ENCODE measurements at places on chromosomes 1 and 21.
A peak's percentile ranks its signal among the peaks of the same experiment; 100 is the strongest.

- DNase-seq = peak; percentile 54
- peak overlapping the region; percentile 99 for H3K27ac ChIP-seq
- H3K36me3 ChIP-seq = peaks cover 7% of the 10 kb centered on the region
- no peak overlapping the region for H3K4me3 ChIP-seq
Measured at GRCh38 chr1:226674892-226675714, 64.0 kb downstream of the ITPKB start.

GRCh38 chr1:22534951-22535350 is 28.3 kb upstream of the EPHA8 start:
- no peaks in the 10 kb centered on the region for H3K27me3 ChIP-seq
- no peak for DNase-seq
- peaks cover 18% of the 10 kb centered on the region for H3K36me3 ChIP-seq
- peaks cover 17% of the 10 kb centered on the region for H3K4me1 ChIP-seq
- H3K4me3 ChIP-seq = no peak overlapping the region

DNA sequence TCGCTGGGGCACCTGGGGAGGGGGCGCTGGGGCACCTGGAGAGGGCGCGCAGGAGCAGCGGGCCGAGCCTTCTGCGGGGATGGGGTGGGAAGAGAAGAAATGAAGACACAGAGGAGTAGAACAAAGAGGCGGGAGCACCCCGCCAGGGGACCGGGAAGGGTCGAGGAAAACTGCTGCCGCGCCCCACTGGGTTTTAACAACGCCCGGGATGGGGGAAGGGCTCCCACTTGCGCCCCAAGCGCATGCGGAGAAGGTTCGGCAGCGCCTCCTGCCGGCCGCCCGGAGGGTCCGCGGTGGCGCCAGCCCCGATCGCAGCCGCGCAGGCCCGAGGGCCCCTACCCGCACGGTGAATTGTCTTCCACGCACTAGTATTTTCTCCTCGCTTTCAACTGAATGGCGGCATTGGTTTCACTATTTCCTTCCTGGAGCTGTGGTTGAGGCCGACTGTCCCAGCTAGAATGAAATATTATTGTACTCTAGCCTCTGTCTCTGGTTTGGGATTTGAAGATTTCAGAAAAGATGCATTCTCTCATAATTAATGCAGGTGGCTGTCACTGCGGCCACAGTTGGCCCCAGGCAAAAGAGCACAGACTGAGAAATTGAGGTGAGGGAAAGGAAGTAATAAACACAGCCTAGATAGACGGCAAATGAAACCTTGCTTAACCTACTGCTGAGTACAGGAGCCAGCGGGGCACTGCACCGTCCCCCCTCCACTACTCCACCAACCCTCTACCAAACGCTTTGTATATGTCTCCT is 57.3 kb downstream of the MAB21L3 start:
- H3K4me1 ChIP-seq = peaks cover 20% of the 10 kb centered on the region
- peak overlapping the region; percentile 82 for H3K27ac ChIP-seq
- no peaks in the 10 kb centered on the region for H3K27me3 ChIP-seq
- peak; percentile 95 for DNase-seq

DNA sequence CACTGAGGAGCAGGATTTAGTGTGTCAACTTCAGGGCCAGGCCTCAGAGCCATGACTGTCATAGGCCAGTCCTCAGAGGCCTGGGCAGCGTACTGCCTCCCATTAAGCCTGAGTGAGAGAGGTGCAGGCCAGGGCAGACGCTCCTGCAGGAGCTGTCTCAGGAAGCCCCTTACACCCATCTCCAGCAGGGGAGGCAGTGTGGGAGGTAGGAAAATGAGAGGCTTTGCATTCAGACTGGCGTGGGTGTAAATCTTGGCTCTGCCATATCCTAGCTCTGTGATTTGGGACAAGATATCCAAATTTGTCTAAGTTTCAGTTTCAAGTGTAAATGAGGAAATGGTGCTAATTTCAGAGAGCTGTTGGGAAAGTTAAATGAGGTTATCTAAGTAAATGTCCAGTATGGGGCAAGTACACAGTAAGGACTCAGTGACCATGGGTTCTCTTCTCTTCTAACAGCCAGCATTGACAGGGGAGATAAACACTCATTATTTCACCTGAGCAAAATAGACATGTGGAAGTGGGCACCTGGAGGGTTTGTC is 184.1 kb downstream of the ZSCAN20 start:
- no peaks in the 10 kb centered on the region for H3K36me3 ChIP-seq
- no peak overlapping the region for H3K27ac ChIP-seq
- no peaks in the 10 kb centered on the region for H3K4me1 ChIP-seq
- H3K4me3 ChIP-seq = no peak overlapping the region
- no peaks in the 10 kb centered on the region for H3K27me3 ChIP-seq
- no peak for DNase-seq

DNA sequence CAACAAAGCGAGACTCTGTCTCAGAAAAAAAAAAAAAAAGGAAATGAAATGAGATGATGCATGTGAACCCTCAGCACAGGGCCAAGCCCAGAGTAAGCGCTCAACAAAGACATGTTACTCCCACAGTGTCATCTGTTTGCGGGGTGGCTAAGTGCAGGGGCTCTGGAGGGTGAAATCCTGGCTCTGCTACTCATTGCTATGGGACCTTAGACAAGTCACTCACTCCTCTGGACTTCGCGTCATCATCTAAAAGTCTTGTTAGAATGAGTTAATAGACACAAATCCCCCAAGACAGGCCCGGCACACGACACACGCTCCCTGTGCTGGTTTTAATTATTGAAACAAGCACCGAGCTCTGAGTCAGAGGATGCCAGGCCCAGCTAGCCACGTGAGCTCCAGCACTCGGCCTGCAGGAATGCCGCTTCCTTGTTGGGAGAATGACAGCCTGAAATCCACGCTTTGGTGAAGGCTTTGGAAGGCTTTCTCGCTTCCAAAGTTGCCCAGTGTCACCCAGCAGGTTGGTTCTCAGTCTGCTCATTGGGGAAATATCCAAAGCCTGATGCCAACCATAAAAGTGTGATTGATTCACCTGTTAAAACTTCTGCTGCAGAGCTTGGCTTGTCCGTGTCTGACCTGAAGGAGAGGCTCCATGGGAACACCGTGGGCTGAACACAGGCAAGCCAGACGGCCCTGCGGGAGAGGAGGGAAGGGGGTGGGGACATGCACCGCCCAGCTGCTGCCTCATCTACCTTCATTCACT is 36.7 kb upstream of the TARDBP start:
- no peak overlapping the region for H3K4me3 ChIP-seq
- no peaks in the 10 kb centered on the region for H3K27me3 ChIP-seq
- peak; percentile 64 for DNase-seq
- peak overlapping the region; percentile 48 for H3K27ac ChIP-seq

DNA sequence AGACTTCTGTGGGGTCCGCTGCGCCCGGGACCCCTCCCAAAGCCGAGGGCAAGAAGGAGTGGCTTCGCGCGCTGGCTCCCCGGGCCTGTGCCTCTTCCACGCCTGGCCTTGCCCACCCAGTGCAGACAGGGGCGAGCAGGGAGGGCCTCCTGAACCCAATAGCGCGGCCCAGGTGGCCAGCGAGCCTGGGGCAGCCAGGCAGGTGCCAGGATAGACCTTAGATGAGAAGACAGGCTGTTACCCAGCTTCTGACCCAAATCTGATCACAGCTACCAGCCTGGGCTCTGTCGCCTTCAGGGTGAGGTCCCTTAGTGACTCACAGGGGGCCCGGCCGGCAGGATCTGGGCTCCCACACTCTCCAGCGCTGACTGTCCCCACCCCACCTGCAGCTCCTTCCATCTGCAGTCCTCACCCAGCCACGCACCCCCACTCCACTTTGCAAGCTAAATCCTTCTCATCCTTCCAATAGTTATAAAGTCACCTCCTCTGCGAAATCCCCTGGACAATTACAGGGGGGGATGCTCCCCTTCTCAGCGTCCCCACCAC is 9.6 kb downstream of the CLEC20A start:
- peak; percentile 37 for DNase-seq
- H3K36me3 ChIP-seq = no peaks in the 10 kb centered on the region
- no peak overlapping the region for H3K27ac ChIP-seq
- H3K27me3 ChIP-seq = peaks cover 18% of the 10 kb centered on the region

DNA sequence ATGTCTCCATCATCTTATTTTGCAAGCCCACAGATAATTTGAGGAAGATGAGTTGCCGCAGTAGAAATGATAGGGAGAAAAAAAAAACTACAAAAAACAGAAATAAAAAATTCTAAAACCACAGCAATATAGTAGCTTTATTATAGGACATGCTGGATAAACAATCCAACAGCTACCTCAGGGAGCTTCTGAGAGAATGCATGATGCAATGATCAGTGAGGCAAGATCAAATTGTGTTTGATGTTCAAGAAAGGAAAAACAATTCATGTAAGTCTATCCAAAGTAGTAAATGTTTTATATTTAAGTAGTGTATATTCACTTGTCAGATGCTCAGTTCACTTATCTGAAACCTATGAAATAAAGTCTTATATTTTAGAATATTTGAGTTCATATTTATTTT is 6.7 kb downstream of the CR1L start:
- H3K27ac ChIP-seq = no peak overlapping the region
- no peak overlapping the region for H3K4me3 ChIP-seq
- H3K27me3 ChIP-seq = no peaks in the 10 kb centered on the region
- H3K4me1 ChIP-seq = no peaks in the 10 kb centered on the region

DNA sequence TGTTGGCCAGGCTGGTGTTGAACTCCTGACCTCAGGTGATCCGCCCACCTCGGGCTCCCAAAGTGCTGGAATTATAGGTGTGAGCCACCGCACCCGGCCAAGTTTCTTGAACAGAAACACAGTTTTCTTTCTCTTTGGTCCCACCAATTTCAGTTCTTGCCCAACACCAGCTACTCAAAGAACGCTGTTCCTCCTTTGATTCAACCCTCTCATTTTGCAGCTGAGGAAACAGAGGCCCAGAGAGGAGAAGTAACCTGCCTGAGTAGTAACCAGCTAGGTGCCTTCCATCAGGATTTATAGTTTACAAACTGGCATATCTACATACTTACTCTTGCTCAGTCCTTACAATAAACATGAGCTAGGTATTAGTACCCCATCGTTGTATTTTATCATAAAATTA is 119.9 kb downstream of the SYF2 start:
- no peaks in the 10 kb centered on the region for H3K4me1 ChIP-seq
- no peak for DNase-seq
- H3K4me3 ChIP-seq = no peak overlapping the region
- no peaks in the 10 kb centered on the region for H3K36me3 ChIP-seq

DNA sequence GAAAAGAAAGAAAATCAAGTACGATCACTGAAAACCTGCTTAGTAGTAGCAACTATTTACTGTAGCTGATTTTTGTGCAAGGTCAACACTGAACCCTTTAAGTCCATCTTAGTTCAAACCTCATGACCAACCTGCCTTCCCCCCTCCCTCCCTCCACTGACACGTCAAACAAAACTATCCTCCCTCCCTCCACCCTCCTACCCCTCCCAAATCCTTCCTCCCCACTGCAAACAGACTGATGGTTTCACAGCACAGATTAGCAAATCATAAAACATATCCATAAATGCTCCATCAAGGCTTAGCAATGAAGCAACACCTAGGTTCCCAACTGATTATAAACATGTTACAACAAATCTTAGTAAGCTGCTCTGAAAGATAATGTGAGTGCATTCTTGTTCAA is 164.3 kb upstream of the GREM2 start:
- no peaks in the 10 kb centered on the region for H3K4me1 ChIP-seq
- H3K36me3 ChIP-seq = no peaks in the 10 kb centered on the region
- no peak for DNase-seq
- H3K4me3 ChIP-seq = no peak overlapping the region
- no peak overlapping the region for H3K27ac ChIP-seq

DNA sequence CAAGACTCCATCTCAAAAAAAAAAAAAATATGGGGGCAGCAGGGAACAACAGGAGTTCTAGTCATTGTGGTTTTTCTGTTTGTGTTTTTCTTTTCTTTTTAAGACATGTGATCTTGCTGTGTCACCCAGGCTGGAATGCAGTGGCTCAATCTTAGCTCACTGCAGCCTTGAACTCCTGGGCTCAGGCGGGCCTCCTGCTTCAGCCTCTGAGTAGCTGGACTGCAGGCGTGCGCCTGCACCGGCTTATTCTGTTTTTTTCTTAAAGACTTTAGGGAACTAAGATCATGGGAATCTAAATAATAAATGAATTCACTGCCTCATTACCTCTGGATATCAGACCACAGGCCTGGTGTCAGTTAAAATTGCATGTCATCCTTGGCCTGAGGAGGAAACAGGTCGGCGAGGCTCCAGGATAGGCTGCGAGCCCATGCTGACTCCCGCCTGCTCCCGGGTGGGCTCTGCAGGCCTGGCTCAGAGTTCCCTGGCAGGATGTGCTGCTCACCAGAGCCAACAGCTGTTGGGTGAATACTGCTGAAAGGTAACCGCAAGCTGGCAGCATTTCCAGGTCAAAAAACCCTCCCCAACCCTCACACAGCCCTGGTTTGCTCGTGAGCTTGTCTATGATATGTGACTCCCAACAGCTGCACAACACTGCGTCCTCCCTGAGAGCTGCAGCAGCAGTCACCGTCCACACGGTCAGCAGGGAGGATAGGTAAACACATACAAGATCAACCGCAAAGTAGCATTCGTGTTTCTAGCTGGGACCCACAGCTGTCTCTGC is 58.1 kb downstream of the SCCPDH start:
- peaks cover 36% of the 10 kb centered on the region for H3K36me3 ChIP-seq
- no peaks in the 10 kb centered on the region for H3K4me1 ChIP-seq
- no peak overlapping the region for H3K27ac ChIP-seq

- H3K4me1 ChIP-seq = no peaks in the 10 kb centered on the region
- DNase-seq = no peak
- H3K27ac ChIP-seq = no peak overlapping the region
Measured at GRCh38 chr1:69643266-69643665, 75.5 kb downstream of the LRRC7 start.

DNA sequence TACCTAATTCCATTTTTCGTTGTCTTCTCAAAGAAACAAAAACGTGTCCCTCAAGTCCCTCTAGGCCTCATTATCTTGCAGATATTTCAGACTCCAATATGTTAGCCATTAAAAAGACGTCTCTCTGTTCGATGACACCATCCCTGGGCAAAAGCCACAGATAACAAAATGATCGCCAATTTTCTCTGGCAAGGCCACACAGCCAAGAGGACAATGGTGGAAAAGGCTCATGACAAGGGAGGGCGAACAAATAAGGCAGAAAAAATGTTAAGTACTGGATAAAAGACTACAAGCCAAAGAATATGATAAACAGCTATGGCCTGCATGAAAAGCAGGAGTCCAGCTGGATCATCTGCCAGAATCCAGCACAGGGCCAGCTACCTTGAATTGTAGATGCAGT is 82.9 kb downstream of the TBX15 start:
- no peaks in the 10 kb centered on the region for H3K4me1 ChIP-seq
- DNase-seq = no peak
- no peak overlapping the region for H3K4me3 ChIP-seq
- no peaks in the 10 kb centered on the region for H3K27me3 ChIP-seq
- H3K36me3 ChIP-seq = no peaks in the 10 kb centered on the region

- no peaks in the 10 kb centered on the region for H3K36me3 ChIP-seq
- no peaks in the 10 kb centered on the region for H3K4me1 ChIP-seq
- no peaks in the 10 kb centered on the region for H3K27me3 ChIP-seq
- H3K27ac ChIP-seq = no peak within 1 kb of the TSS
- DNase-seq = peak; percentile 84
Measured at GRCh38 chr21:39867198-39867650, at the start of gene PCP4. Gene PCP4 (plus strand): TSS chr21:39867438. CDS start chr21:39867502, 64 bp downstream.

DNA sequence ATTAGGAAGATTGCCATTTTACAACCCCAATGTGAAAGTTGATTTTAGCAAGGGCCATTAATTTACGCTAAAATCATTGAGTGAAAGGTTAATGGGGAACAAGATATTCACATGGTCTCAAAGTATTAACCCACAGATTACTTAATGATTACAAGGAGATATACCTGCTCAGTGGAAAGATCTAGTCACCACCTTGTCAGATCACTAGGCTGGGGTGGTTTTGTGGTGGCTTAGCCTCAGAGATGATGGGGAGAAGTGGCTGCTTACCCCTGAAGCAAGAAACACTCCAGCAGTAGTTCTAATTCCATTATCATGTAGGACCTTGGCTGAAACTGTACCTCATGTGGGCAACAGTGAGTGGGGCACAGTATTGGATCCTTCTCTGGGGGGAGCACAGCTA is 20.1 kb upstream of the TRIM33 start:
- H3K27me3 ChIP-seq = no peaks in the 10 kb centered on the region
- DNase-seq = no peak
- H3K36me3 ChIP-seq = no peaks in the 10 kb centered on the region
- no peak overlapping the region for H3K4me3 ChIP-seq
- no peaks in the 10 kb centered on the region for H3K4me1 ChIP-seq
